ENCODE measurements at places on chromosomes 7 and 10.
A peak's percentile ranks its signal among the peaks of the same experiment; 100 is the strongest.

- DNase-seq, result no peak
These were observed 116.6 kb downstream of the AOAH start for GRCh38 chr7:36607721-36608095.

GRCh38 chr10:17239345-17240085 lies 11.5 kb downstream of the VIM start:
- no peak for DNase-seq

DNA sequence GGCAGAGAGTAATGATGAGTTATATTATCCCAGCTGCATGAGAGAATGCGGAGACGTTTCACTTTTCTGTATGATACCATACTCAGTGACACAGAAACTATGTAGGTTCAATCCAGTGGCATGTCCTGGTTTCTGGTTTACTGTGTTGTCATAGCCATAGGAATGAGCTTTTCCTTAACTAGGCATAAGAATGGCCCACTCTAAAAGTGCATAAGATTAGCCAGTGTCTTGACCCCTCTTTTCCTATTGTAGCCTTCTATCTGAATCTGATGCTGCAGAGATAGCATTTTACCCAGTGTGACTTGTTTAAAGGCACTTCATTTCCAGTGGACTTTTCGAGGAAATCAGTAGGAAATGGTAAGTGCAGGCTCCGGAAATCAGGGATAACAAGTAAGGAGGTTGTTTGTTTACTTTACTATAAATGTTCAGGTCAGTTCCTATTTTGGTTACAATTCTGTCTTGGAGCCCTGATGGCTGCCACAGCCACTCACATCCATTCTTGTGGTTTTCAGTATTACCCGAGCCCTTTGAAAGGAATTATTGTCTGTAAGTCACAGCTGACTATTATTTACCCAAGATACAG lies 70.5 kb downstream of the SEMA3A start:
- DNase-seq, result no peak

DNA sequence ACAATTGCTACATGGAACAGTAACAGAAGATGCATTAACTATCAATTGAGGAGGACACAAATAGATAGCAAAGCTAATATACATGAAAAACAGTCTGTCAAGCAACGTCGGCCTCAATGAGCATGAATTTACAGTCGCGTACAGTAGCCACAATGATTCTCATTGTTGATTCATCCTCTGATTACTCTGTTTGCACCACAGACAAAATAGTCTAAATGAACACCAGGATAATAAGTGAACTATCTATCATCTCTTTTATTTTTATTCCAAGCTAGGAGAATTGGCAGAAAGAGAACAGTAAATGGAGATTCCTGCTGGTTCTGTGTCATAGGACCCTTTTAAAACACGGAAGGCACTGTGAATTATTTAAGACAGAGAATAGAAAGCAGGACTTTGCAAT lies 108.5 kb downstream of the EVX1 start:
- DNase-seq, result no peak

GRCh38 chr7:13231216-13231615 lies 543.8 kb downstream of the ARL4A start:
- DNase-seq, result no peak

- no peak for DNase-seq
These were observed 54.7 kb downstream of the HSPA12A start for GRCh38 chr10:116687633-116688032.

GRCh38 chr10:18350340-18350739 lies 210.1 kb downstream of the CACNB2 start:
- DNase-seq, result no peak

DNA sequence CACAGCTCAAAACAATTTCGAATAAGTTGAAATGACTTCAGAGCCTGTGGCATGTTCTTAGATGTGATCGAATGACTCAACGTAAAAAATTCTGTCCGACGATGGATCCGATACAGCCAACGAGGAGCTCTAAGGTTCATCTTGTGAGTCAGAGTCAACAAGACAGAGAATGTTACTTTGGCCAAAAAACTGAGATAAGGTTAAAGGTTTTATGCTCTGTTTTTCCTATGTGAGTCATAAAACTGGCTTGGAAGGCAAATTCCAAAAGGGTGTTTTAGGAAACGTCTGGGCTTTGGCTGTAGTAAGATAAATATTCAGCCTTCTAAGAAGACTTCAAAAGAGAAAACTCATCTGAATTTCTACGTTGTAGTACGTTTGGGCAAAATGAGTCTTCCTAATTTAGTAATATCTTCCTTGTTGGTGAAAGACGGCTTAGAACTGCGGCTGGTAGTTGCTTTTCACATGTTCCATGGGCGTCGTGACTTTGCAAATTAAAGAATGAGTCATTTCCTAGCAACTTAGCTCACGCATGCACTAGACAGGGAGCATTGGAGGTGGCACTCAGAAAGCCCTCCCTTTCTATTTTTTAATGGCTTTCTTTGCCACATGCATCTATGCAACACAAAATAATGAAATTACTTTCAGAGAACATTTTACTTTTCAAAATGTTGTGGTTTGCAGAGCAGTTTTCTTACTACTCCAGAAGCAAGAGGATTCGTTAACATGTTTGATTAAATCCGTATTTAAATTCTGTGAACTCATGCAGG lies 28.2 kb downstream of the PFKP start:
- no peak for DNase-seq

- no peak for DNase-seq
These were observed 151.0 kb downstream of the CHN2 start for GRCh38 chr7:29345590-29345989.

DNA sequence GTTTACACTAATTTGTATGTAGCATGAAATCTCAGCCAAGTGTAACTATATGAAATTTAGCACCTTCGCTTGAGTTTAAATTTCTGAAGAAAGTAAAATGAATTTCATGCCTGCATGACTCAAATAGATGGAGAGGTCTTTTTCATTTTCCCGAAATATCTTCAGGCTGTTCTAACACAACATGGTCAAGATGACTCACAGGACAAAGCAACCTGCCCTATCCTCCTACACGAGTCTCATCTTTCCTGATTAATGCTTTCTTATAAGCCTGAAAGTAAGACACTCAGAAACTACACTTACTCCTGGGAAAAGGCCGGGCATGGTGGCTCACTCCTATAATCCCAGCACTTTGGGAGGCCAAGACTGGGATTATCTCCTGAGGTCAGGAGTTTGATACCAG lies 41.2 kb downstream of the CH25H start:
- no peak for DNase-seq

DNA sequence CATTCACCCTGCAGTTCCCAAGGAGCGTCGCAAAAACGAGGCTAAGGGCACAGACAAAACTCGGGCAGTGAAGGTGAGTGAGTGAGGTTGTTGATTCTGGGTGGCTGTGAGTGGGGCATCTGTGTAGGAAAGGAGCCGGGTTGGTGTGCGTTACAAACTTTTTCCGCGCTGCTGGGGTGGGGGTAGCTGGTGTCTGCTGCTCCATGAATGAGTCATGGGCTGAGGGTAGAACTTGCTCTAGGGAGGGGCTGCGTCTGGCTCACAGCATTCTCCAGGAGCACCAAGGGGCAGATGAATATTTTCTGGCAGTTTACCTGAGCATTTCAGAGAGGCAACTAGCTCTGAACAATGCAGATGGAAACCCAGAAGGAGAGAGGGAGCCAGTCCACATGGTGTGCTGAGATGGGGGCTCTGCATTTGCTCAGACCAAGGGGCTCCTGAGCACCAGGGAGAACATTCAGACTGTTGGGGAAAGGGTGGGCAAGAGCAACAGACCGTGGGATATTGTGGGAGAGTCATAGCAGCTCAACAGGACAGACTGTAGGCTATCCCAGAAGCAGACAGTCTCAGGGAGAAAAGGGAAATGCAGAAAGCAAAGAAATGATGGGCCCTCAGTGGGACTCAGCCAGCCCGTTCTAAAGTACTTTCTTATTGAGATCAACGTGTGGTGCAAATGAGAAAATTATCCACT lies 18.8 kb downstream of the NOBOX start:
- peak; percentile 25 for DNase-seq

- no peak for DNase-seq
These were observed 94.9 kb upstream of the KCNIP2 start for GRCh38 chr10:101938305-101939007.

DNA sequence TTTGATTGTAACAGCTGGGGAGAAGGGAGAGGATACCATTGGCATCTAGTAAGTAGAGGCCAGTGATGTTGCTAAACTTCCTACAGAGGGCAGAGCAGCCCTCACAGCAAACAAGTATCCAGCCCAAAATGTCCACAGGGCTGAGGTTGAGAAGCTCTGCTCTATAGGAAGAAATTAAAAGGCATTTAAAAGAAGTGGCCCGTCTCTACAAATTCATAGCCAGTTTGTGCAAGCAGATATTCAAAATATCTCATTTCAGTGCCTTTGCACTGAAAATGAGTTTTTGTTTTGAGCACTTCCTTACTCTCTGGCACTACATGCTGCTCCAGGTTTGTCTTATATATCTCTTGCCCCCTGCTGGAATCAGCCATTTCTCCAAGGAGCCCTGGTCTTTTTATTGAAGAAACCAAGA lies 330.0 kb downstream of the BBS9 start:
- DNase-seq, result no peak

Data from type B pancreatic cell (in vitro differentiated cells).